Vagina (tissue), 2 donors: ENCODE measurements at places on chromosomes 2 and 18. TPM values are rescaled to one million over a fixed set of nuclear protein-coding genes. Genes with fewer than 3 reads are reported as not detected.

The NT5DC4 gene
- not detected for total RNA-seq

The OSBPL6 gene
- total RNA-seq = 2.7 TPM

The COBLL1 gene
- total RNA-seq = 79.6 TPM

The EPG5 gene
- 29.5 TPM for total RNA-seq

The NFATC1 gene
- 21.9 TPM for total RNA-seq

The SP140 gene
- total RNA-seq = 7.4 TPM

The CKAP2L gene
- 1.2 TPM for total RNA-seq

The GRB14 gene
- 2.7 TPM for total RNA-seq

The RGPD4 gene
- not detected for total RNA-seq

The DSG4 gene
- not detected for total RNA-seq

The RFX8 gene
- 1.2 TPM for total RNA-seq

The HDHD2 gene
- 17.2 TPM for total RNA-seq

The MFSD2B gene
- total RNA-seq = not detected
